RWPE1 (cell line): ENCODE measurements at places on chromosomes 1 and 21.

DNA sequence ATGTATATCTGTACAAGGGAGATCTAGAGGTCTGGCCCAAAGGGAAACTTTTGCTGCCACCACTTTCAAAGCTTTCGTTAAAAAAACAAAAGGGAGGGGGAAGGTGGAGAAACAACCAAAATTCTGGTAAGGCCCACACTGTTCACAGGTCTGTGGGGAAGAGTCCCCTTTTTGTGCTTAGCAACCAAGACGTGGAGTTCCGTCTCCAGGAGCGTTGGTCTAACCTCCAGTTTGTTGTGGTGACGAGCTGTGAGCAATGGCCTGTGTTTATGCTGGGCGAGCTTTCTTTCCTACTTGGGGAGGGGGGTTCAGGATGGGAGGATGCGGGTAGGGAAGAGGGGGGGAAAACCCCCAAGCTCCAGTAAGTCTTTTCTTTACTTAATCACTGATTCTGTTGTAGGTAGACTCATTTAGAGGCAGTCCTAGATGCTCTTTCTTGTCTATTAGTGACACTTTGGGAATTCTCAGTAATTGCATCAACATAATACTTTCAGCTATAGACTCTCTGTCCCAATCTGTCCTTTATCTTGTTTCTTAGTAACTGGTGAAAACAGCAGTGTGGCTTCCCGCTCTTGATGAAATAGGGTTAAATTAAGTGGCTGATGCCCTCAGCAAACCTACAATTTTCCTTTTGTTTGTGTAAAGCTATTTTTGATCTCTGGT is 1.5 kb downstream of the HIPK1 start:
- DNase-seq = peak; percentile 46

DNA sequence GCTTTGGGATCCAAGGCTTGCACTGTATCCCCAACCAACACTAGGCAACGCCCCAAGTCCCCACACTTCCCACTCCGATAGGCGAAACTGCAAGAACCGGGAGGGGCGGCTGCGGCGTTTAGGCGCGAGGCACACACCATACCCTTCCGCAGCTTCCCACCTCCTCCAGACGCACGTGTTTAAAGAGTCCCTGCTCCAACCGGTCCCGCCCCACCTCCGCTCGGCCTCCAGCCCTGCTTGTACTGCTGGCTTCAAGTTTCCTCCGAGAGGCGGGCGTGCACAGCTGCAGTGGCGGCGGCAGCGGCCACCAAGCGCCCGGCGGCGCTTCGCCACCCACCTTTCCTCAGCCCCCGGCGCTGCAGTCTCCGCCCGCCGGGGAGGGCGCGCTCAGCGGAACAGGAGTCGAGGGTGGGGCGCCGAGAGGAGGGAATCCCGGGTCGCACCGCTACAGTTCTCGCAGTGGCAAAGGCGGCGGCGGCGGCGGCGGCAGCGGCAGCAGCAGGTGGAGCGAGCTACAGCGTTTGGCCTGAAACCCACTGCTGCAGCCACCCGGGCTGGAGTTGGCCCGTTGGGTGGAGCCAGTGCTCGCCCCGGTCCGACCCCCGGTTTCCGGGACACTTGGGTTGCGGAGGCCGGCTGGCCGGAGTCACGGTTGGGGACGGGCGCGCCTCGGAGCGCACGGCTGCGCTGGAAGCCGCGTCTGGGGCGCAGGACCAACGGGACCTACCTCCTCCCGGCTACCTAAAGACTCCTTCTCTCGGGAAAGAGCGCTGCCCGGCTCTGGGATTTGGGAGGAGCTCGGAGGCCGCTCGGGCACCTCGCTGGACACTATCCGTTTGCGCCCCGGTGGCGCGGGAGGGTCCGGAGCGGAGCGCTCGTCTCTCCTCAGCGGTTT is at the start of gene CNIH3:
CNIH3 (plus strand) TSS at position 457 of the 895 bp plus-strand sequence. CDS start 858 bp downstream, outside the sequence.
- DNase-seq = peak; percentile 37

DNA sequence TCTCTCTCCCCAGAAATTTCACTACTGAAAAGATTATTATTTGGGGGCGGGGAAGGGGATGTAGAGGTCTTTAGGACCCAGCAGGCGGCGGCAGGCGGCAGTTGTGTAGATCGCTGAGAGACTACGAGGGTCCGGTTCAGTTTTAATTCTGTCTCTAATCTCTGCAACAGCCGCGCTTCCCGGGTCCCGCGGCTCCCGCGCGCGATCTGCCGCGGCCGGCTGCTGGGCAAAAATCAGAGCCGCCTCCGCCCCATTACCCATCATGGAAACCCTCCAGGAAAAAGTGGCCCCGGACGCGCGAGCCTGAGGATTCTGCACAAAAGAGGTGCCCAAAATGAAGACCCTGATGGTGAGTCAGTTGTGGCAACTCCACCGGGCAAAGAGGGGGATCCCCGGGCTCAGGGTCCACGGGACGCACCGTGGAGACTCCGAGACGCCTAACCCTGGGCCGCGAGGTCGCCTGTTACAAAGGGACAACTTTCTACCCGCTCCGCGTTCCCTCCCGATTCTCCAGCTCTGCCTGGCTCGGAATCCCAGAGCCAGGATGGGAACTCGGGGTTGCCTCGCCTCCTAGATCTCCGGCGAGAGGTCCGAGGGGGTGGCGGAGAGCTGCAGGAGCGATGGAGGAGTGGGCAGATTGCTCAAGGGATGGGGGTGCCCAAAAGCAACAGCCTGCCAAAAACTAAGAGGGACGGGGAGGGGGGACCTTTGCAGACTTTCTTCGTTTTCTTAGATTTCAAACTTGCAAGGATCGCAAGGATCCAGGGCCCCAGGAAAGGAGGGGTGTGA is at the start of gene ST6GALNAC5:
ST6GALNAC5 (plus strand) TSS at position 139 of the 789 bp plus-strand sequence.
- peak; percentile 10 for DNase-seq

DNA sequence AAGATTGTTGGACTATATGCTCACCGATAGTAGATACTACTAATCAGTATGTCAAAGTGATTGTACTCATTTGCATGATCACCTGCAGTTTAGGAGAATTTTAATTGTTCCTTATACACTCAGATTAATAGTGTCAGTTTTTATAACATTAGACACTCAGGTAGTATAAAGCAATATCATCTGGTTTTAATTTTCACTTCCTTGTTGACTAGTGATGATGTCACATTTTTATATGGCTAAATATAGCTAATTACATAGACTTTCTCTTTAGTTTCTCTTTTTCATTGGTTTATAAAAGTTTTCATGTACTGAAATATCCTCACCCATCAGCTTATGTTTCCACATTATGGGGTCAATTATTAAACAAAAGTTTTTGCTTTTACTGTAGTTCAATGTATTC is 1332.4 kb upstream of the ADGRL2 start:
- no peak for DNase-seq

DNA sequence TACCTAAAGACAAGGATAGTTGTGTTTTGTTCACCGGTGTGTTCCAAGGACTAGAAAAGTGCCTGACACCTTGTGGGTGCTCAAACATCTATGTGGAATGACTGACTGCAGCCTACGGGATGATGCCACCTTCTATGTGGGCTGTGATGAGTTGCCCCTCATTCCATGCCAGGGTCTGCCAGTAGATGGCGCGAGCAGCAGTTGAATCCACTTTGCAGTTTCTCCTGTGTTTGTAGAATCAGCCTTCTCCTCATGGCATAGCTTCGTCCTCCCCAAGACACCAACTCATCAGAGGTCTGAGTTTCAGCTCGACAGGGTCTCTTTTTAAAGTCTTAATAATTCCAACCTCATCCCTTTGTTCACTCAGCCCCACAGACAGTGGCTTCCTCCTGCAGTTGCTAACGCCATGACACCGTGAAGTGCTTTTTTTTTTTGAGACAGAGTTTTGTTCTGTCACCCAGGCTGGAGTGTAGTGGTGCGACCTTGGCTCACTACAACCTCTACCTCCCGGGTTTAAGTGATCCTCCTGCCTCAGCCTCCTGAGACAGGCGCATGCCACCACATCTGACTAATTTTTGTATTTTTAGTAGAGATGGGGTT is 133.7 kb downstream of the CAPN8 start:
- peak; percentile 45 for DNase-seq

DNA sequence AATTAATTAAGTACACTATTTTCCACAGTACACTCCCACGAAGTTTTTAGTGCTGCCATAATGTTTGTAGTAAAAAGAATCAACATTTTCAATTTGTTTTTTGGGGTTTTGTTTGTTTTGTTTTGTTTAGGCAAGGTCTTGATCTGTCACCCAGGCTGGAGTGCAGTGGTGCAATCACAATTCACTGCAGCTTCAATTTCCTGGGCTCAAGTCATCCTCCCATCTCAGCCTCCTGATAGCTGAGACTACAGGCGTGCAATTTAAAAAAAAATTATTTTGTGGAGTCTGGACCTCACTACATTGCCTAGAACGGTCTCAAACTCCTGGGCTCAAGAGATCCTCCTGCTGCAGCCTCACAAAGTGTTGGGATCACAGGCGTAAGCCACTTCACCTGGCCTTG is 11.4 kb downstream of the GLUL start:
- DNase-seq = no peak

GRCh38 chr21:29958551-29958950 is 18.8 kb upstream of the GRIK1 start:
- no peak for DNase-seq

GRCh38 chr1:48214820-48215219 is 7.7 kb upstream of the SLC5A9 start:
- DNase-seq = no peak

DNA sequence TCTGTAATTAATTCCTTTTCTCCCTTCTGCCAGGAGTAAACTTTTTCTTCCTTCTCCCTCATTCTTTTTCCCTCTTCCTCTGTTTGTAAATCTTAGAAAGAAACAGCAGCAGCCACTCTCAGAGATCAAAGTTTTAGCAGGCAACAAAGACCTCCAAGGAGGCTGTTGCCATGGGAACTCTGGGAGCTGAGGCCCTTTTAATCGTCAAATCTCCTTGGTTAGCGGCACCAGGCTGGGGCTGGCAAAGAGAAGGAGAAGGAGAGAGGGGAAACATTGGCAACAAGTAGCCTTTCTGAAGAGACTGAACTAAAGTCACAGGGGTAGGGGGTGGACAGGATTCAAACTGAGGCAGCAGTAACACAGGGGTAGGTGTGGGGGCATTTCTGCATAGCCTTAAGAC is 25.2 kb downstream of the ILDR2 start:
- no peak for DNase-seq

DNA sequence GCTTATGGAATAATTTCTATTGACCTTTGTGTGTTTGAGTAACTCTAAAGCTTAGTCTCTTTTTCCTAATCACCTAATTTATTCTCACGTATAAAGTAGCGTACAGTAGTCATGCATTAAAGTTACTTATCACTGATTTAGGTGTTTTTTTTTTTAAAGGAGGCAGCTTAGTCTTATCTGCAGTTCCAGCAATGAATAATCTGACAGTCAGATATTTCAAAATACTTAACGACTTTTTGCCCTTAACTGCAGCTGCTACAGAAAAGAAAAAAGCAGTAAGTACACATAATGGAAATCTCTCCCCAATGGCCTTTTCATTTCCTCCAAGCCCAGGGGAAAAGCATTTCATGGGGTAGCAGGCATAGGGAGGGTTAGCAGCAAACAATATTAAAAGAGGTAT is 54.6 kb downstream of the SLC35F3 start:
- DNase-seq = no peak

- DNase-seq = no peak
These were observed 668.0 kb upstream of the RGS18 start for GRCh38 chr1:191490303-191490702.

DNA sequence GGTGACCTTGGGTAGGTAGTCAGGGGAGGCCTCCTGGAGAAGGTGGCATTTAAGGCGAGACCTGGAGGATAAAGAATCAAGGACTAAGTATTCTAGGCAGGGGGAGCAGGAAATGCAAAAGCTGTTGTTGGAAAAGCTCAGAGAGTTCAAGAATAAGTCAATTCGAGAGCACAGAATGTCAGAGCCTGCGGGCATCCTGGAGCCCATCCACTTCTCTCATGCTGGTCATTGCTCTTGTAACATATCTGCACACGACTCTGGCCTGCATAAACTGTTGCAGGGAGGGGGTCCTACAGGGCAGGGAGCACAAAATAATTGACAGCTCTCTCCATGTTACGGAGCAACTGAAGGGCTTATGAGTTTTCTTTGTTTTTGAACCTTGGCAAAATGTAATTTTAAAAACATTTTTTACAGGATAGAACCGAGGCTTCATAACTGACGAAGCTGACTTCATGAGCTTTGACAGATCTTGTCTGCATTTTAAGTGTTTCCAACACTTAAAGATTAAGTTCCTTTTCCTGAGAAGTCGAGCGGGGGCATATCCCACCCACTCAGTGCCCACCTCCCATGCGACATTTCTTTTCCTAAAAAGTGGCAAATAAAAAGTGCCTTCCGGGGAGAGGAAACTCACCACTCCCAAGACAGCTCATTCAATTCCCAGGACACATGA is 4.2 kb downstream of the PLA2G5 start:
- no peak for DNase-seq

DNA sequence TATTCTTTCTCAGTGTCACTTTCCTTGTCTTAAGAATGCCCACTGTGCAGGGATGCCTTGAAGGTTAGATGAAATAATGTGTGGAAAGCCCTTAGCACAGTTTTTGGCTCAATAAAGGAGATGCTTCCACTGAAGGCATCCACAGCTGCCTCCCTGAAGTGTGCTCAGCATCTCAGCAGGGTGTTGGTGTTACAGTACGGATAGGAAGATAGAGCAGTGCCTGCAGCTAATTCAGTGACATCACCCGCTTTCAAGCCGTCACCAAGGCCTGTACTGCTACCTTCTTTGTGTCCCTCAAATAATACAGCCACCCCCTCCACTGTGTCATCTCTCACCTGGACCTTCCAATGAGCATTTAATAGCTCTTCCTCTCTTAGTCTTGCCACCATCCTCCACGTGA is 59.0 kb downstream of the NDUFS5 start:
- no peak for DNase-seq

GRCh38 chr1:219299420-219299819 is 125.7 kb downstream of the LYPLAL1 start:
- DNase-seq = no peak

- DNase-seq = no peak
These were observed 3.4 kb downstream of the KIAA0319L start for GRCh38 chr1:35553851-35554250.

- DNase-seq = no peak
These were observed 2.7 kb upstream of the CD5L start for GRCh38 chr1:157844089-157844830.

- DNase-seq = no peak
These were observed 145.1 kb upstream of the SMYD2 start for GRCh38 chr1:214135886-214136285.

- no peak for DNase-seq
These were observed 58.5 kb downstream of the TENT5C start for GRCh38 chr1:117664314-117664713.

- no peak for DNase-seq
These were observed 6.9 kb upstream of the LRP8 start for GRCh38 chr1:53334781-53335180.

DNA sequence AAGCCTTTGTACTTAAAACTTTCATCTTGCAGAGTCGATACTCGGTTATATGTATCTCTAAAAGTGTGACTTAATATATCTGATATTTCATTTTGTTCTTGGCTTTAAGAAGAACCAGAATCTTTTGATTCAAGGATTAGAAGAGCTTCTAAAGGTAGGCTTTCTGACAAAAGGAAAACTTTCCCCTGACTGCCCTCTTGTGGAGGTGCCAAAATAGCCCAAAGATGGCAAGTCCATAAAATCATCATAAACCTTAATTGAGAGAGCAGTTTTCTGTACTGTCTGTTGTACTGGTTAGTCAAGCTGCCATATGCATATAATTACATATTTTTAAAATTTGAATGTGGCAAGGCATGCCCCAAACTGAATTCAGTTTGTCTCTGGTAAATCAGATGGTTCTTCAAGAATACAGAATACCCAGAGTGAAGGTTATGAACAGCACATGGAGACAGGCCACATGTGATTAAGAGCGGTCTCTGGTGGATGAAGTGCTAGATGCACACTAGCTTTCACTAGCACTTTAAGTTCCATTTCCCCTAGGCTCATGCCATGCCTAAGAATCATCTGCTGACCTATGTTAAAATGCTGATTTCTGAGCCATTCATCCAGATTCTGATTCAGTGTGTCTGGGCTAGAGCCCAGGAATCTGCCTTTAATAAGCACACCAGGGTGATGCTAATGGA is 27.7 kb upstream of the ELAVL4 start:
- DNase-seq = no peak
